Activated CD4-positive, CD25-positive, alpha-beta regulatory T cell treated with anti-CD3 and anti-CD28 coated beads, Interleukin-2, amount 50 U/mL, for 72 hours (primary cell): ENCODE measurements at places on chromosomes 2 and 18.

GRCh38 chr2:232835687-232836208, 34.3 kb upstream of the SNORC start:
- no peak for DNase-seq

GRCh38 chr18:3163968-3164367, 55.8 kb downstream of the MYOM1 start:
- DNase-seq = no peak

DNA sequence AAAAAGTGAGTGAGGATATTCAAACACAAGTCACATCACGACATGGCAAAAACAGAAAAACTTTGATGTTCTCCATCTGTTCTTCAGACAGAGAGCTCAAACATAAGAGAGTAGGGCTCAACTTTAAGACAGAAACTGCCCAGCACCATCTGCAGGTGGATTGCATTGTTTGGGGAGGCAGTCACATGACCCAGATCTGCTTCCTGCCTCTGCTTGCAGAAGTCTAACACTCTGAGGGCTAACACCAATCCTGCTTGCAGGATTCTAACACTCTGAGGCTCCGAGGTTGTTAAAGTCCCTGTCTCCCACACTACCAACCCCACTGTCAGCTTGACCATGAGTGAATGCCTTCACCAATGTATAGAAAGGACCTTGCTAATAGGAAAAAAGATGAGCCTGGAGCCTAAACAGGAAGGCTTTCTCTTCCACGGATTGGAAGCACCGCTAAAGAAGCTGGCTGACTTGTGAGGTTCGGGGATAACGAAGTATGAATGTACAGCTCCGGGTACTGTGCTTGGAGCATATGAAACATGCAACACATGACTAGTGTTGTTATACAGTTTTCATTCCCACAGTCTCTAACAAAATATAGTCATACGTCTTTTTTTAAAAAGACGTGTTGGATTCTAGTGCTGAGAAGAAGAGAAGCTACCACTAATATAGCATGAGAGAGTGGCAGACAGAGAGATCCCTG, 176.6 kb upstream of the CREB1 start:
- no peak for DNase-seq

GRCh38 chr2:8421658-8422449, 260.0 kb upstream of the ID2 start:
- no peak for DNase-seq

- no peak for DNase-seq
Observed at GRCh38 chr2:236376566-236377244, 112.5 kb upstream of the ASB18 start.

GRCh38 chr2:65073879-65074565, 17.8 kb downstream of the CEP68 start:
- DNase-seq = no peak

GRCh38 chr2:70688427-70688826, 79.6 kb downstream of the ADD2 start:
- DNase-seq = no peak

DNA sequence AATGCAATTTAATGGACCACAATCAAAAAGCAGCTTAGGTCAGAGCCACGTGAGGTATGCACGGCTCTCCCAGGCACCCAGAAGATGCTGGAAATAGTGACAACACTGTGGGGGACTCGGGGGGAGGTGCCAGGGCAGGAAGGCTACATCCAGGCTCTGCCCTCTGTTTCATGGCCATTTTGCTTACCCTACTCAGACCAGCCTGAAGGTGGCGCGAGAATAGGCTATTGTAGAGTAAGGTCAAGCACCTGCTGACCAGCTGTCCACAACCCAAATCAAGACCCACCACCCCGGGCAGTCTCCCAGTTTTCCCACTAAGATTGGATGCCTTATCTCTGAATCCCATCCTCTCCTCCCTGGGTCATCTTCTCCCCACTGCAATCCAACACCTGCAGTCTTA, 115.7 kb downstream of the VIT start:
- no peak for DNase-seq

DNA sequence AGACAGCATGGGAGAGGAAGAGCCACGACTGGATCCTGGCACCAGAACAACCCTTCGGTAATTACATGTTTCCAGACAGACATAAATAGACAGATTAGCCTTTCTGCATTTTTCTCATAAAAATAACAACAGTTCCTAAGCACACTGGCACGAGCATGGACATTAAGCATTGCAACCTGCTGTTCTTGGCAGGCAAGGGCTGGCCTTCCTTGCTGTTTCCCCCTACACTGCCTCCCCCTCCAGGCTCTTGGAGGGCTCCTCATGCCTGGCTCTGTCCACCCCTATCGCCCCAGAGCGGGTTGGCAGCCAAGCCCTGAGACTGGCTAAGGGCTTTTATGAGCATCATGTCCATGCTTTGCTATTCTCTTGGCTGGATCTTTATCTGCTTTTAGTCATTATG, 89.6 kb downstream of the TTC32 start:
- DNase-seq = no peak

DNA sequence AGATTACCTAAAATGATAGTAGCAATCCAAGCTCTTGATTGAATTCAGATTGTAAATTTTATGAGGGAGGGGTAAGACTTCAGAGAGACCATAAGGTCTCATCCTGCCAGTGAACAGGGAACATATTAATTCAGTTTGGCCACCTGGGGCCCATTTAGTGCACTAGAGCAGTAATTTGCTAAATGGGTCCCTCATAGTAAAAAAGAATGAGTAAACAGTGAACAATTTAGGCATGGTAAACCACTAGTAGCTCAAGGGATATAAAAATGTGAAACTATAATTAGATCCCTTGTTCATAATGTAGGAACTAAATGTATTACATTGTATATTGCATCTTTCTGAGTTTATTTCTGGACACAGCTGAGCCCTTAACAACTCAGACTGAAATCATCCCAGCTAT, 4.9 kb upstream of the PHLPP1 start:
- no peak for DNase-seq

DNA sequence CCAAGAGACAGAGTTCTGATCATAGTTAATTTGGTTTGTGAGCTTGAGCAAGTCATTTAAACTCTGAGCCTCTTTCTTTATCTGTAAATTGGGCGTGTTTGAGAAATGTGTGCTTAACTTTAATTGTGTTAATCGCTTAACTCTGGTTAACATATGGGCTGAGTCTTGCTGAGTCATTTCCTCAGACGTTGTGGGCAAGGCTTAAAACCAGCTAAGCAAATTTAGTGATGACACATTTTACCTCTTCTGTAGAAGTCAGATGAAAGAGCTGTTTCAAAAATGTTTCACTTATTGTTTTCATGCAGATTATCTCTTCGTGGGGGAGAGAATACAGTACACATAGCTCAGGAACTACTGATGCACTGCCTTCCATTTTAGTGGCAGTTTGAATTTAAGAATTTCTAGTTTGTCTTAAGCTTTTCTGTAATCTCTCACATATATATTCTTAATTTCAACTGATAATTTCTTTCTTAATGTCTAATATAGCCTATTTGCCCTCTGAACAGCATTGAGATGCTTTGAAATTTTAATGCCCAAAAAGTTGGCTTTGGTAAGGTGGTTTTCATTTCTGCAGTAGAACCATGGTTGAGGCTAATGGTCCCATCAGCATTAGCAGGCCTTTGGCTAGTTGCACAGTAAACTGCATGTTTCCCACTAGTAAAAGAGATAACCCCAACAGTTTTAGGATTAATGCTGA, 34.9 kb downstream of the RAB10 start:
- no peak for DNase-seq
